GM13977 (cell line): ENCODE measurements at places on chromosomes 5 and 9.

- no peak for DNase-seq
Measured at GRCh38 chr9:126893079-126893478, 21.5 kb upstream of the RALGPS1 start.

DNA sequence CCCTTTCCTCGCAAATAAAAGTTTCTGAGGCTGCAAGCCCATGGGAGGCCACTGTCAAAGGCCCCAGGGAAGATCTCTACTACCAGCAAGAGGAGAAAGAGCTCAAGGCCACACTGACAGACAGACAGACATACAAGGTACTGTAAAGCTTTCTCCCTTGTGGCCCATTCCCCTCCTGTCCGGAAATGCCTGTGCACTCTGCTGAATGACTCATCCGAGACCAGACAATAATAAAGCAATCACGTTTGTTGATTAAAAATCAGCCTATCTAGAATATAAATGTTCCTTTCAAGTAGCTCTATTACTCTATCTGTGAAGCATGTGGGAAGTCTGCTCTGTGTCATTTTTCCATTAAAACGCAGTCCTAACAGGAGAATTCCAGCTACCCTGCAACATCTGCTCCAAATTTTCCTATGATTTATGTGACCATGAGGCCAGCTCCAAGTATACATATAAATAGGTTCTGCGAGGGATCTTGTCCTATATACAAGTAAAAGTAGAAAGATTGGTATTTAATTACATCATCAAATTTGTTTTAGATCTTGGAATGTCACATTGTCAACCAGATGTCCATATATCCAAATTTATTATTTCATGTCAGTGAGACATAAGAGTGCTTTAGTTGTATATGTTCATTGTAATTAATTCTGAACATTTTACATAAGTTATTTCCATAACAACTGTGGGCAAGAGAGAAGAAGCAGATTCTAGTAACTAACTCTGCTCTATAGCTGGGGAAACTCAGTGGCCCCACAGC, 34.7 kb upstream of the TGFBI start:
- no peak for DNase-seq

- no peak for DNase-seq
Measured at GRCh38 chr5:15676591-15676990, 176.6 kb downstream of the FBXL7 start.

DNA sequence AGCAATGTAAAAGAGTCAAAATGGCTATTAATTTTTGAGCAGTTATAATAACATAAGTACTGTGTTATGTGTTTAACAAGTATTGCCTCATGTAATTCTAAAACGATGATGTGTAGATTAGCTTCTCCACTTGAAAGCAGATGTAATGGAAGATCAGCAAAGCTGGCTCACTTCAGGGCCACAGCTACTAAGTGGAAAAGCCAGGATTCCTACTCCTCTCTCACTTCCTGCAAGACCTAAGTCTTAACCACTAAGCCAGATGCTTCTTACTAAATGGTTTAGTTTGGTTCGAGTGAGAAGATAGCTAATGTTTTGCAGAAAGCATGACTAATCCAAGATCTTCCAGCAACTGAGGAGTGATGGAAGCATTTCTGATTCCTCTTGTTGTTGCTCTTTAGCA, 15.7 kb upstream of the TNC start:
- no peak for DNase-seq

DNA sequence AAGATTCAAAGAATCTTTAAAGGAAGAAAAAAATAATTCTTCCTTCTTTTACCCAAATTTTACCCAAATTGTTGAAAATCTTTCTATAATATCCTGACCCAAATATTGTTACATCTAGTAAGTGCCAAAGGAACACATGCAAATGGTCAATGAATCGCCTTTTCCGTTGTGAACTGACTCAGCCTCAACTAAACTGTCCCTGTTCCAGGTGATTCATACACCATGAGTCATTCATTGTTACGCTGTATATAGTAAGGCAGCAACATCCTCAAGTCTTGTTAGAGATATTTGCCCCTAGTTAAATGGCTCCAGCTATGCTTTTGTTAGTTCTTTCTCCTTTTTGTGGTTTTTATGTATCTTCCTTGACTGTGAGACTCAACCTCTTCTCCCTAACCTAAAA, 9.7 kb downstream of the PTGER4 start:
- DNase-seq, result no peak

- DNase-seq, result no peak
Measured at GRCh38 chr5:175123542-175123941, 320.4 kb downstream of the DRD1 start.

DNA sequence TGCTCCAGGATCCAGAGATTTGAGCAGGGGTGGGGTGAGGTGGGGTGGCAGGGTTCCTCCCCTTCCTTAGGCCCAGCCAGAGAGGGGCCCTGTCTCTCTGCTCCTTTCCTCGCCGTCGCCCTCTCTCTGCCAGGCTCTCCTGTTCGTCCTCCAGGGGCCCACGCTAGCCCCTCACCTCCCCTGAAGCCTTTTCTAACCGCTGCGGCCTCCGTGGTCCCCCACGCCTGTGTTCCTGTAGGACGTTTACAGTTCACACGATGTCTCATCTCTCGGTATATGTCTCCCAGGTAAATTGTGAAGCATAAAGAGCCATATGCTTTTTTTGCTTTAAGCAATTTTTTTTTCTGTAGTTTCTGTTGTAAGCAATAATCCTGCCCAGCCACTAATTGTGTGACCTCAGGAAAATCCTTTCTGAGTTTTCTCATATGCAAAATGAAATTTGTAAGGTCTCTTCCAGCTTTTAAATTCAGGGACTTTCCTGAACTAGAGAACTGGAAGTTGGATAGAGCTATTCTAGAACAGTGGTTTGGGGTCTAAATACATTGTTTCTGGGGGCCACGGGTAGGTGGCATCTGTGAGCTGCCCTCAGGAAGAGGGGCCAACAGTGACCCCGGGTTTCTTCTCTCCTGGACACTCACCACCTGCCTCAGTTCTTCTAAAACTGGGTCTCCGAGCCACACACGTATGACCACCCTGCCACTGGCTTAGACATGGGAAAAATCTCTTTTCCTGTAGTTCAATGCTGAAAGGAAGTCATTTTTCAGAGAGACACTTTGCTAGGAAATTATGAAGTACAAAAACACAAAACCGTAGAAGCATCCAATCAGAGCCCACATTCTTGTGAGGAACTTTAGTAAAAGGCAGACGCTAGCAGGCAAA, 50.2 kb upstream of the ZNF366 start:
- no peak for DNase-seq

DNA sequence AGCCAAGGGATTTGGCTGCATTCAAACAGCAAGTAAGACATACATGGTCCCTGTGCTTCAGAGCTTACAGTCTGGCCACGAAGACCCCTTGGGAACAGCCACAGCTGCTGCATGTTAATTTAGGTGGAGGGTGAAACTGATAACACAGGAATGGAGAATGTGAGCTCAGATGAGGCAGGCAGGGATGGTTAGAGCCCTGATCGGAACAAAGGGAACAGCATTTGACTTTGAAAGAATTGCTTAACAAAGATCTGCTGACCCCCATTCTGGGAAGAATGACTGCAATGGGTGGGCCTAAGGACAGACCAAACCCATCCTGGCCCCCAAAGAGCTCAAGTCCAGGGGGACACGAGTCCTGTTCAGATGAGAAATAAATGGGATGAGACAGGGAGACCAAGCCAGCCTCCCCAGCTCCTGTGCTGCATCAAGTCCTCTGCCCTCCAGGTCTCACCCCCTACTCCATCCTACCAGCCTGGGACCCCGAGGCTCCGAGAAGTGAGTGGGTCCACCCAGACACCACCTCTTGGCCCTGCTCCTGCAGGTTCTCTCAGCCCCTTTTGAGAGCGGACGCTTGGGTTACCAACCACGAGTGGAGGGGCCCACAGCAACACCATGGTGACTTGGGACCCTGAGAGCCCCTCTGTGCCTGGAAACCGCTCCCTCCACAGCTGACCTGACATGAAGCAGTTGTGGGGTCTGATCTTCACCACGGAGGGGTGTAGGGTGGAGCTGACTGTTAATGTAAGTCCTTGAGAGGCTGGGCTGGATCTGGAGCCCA, 50.8 kb downstream of the OLFM1 start:
- no peak for DNase-seq

GRCh38 chr9:5389109-5389732, 48.5 kb downstream of the PLGRKT start:
- DNase-seq, result peak; percentile 23

GRCh38 chr9:129880654-129881546, 45.6 kb downstream of the USP20 start:
- DNase-seq, result no peak

GRCh38 chr9:83526211-83526610, 12.0 kb downstream of the FRMD3 start:
- DNase-seq, result no peak

DNA sequence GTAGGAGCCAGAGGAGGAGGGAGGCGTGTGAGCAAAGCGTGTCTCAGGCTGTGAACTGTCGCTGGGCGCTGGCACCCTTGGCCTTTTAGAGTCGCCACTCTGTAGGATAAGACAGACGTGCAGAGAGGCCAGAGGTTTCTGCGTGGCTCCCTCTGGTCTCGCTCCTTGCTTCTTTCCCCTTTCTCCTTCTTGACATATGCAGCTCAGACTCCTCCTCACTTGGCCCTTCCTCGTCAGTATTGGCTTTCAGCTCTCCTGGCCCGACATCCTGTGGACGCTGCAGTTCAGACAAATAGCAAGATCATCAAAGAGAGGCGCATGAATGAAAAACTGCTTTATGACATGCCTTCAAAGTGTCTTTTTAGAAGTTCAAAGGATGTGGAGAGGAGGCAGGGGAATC, 116.8 kb upstream of the SPRY4 start:
- DNase-seq, result no peak

GRCh38 chr5:56733580-56733979, 81.8 kb upstream of the MAP3K1 start:
- no peak for DNase-seq

DNA sequence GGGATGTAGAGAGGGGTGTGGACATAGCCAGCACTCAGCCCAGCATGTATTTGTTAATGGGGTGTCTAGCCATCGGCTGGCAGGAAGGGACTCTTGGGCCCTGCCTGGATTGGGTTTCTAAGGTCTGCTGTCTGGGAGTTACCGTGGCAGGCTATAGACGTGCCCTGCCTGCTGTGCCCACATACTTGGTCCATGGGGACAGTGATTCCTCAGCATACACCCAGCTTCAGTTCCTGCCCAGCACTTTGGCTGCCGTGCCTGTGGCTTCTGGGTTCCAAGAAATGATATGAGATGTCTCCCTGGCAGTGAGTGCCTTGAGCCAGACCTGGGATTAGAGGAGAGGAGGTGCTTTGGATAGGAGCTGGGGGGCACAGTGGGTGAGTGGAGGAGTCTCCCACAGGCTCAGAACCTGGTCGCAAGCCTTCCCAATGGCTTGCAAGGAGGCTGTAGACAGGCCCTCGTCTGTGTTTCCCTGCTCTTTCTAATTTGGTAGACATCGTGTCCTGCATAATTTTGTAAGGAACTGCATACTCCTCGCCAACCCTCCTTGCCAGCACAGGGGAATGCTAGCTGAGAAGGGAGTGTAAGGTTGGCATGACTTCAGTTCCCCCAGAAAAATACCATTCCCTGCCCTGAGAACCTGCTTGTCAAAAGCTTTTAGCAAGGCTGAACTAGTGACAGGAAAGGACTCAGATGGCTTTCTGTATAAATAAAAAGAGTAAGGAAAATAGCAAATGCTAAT, 287.9 kb downstream of the ZSWIM6 start:
- no peak for DNase-seq

GRCh38 chr5:167634432-167634831, 657.0 kb upstream of the WWC1 start:
- DNase-seq, result no peak

GRCh38 chr9:109940561-109940960, 160.6 kb downstream of the PALM2AKAP2 start:
- no peak for DNase-seq

GRCh38 chr9:20692554-20692953, 8.5 kb downstream of the FOCAD start:
- no peak for DNase-seq

GRCh38 chr9:14183001-14183400, 130.9 kb downstream of the NFIB start:
- DNase-seq, result no peak

- DNase-seq, result no peak
Measured at GRCh38 chr5:624951-625230, 12.8 kb downstream of the CEP72 start.

GRCh38 chr5:59842999-59843398, 50.5 kb downstream of the PDE4D start:
- no peak for DNase-seq
